ENCODE measurements at places on chromosomes 13 and 19. TPM values are rescaled to one million over a fixed set of nuclear protein-coding genes. Genes with fewer than 3 reads are reported as not detected.

PTPRH gene
- total RNA-seq: 0.39 TPM

ATP4A gene
- total RNA-seq: not detected

LIPE gene
- total RNA-seq: not detected

MEF2B gene
- not detected for total RNA-seq

CDC34 gene
- 107 TPM for total RNA-seq

NLRP5 gene
- not detected for total RNA-seq

CGB7 gene
- 0.61 TPM for total RNA-seq

FAM83E gene
- 1.2 TPM for total RNA-seq

NAPSA gene
- total RNA-seq: not detected

LRRC63 gene
- 0.33 TPM for total RNA-seq

ATXN8OS gene
- not detected for total RNA-seq

PLA2G4C gene
- total RNA-seq: 1.6 TPM

KLK4 gene
- not detected for total RNA-seq

FCGBP gene
- 0.26 TPM for total RNA-seq

YJU2 gene
- 23.8 TPM for total RNA-seq

DHRS12 gene
- total RNA-seq: 5.9 TPM

LTBP4 gene
- 24.5 TPM for total RNA-seq

GPC6 gene
- total RNA-seq: 4.7 TPM

KIR2DL1 gene
- total RNA-seq: not detected

AMH gene
- total RNA-seq: 7.2 TPM

LHFPL6 gene
- 18.4 TPM for total RNA-seq

ZNF763 gene
- total RNA-seq: not detected

PLPPR3 gene
- 0.30 TPM for total RNA-seq

ZNF524 gene
- total RNA-seq: 18.8 TPM

FAM216B gene
- total RNA-seq: not detected

VSTM1 gene
- total RNA-seq: 0.74 TPM

CEACAM21 gene
- not detected for total RNA-seq

ZNF792 gene
- total RNA-seq: 1.2 TPM

RELB gene
- total RNA-seq: 3.2 TPM

ZNF221 gene
- total RNA-seq: 3.7 TPM

ZNF536 gene
- not detected for total RNA-seq

CATSPERD gene
- not detected for total RNA-seq

KASH5 gene
- total RNA-seq: not detected

GJA3 gene
- 0.56 TPM for total RNA-seq

PSG2 gene
- total RNA-seq: not detected

ZNF749 gene
- total RNA-seq: 16.0 TPM

CYP2S1 gene
- total RNA-seq: 1.7 TPM

FAAP24 gene
- 3.2 TPM for total RNA-seq

BCL2L12 gene
- 21.2 TPM for total RNA-seq

TPM4 gene
- 509 TPM for total RNA-seq

GPR18 gene
- total RNA-seq: not detected

ZNF471 gene
- not detected for total RNA-seq

LNX2 gene
- total RNA-seq: 8.0 TPM

ZNF575 gene
- not detected for total RNA-seq

NXNL1 gene
- not detected for total RNA-seq

TCF3 gene
- 97.9 TPM for total RNA-seq

DCLK1 gene
- 5.2 TPM for total RNA-seq

PSG7 gene
- not detected for total RNA-seq

ZNF665 gene
- not detected for total RNA-seq

ZNF324B gene
- 19.1 TPM for total RNA-seq

TEX26 gene
- not detected for total RNA-seq

F10 gene
- not detected for total RNA-seq

CYP2A6 gene
- total RNA-seq: not detected

CYP2F1 gene
- total RNA-seq: not detected

PSG1 gene
- total RNA-seq: 0.27 TPM

CEACAM7 gene
- not detected for total RNA-seq

KMT2B gene
- 10.9 TPM for total RNA-seq
